Vagina (tissue), 2 donors: ENCODE measurements at places on chromosomes 5 and 9.

DNA sequence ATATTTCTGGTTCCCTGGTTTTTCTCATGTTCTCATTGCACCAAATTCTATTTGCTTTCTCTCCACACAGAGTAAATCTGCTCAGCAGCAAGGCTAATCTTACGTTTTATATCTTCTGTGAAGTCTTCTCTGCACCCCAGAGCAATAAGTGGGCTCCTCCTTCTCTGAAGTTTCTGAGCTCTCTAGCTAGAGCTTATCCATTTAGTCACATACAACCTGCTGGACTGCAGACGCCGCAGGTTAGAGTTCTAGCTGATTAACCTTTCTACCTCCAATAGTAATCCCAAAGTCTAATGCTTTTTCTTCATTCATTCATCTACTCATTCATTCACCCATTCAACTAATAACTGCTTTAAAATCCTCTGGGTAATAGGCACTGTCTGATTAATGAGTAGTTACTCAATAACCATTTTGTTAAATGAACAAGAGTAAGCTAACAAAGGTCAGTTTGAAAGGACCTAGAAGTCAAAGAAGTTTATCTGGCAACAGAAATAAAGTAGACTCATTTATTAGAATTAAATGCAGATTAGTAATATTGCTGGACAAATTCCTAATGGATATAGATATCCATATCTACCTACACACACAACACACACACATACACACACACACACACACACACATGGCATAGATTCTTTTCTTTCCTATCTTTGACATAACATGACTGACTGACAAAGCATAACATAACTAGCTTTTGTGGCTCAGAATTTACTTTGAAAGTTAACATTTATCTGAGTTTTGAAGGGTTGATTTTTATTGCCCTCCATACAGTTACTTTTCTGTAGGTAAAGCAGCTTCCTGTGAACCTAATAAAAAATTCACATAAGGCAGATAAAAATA, 984.6 kb upstream of the SEMA6A start:
- no peaks in the 10 kb centered on the region for H3K27me3 ChIP-seq
- no peak overlapping the region for H3K4me3 ChIP-seq
- no peak overlapping the region for H3K27ac ChIP-seq
- no peaks in the 10 kb centered on the region for H3K4me1 ChIP-seq
- H3K36me3 ChIP-seq: no peaks in the 10 kb centered on the region

GRCh38 chr9:35035851-35036701, 36.3 kb downstream of the VCP start:
- H3K4me3 ChIP-seq: peak overlapping the region; percentile 31
- H3K36me3 ChIP-seq: peaks cover 6% of the 10 kb centered on the region
- H3K27ac ChIP-seq: peak overlapping the region; percentile 28
- H3K27me3 ChIP-seq: no peaks in the 10 kb centered on the region
- DNase-seq: no peak
- peaks cover 10% of the 10 kb centered on the region for H3K4me1 ChIP-seq

- peaks cover 25% of the 10 kb centered on the region for H3K4me1 ChIP-seq
- no peak overlapping the region for H3K27ac ChIP-seq
- no peak for DNase-seq
- no peaks in the 10 kb centered on the region for H3K27me3 ChIP-seq
Measured at GRCh38 chr5:93164690-93165089, 416.3 kb downstream of the NR2F1-AS1 start.

- H3K36me3 ChIP-seq: no peaks in the 10 kb centered on the region
- no peak overlapping the region for H3K27ac ChIP-seq
- no peaks in the 10 kb centered on the region for H3K27me3 ChIP-seq
- no peak for DNase-seq
- H3K4me3 ChIP-seq: no peak overlapping the region
Measured at GRCh38 chr9:98287384-98287783, 31.9 kb upstream of the TBC1D2 start.

GRCh38 chr5:145938776-145939539, 2.6 kb downstream of the SH3RF2 start:
- no peaks in the 10 kb centered on the region for H3K36me3 ChIP-seq
- H3K27ac ChIP-seq: no peak overlapping the region
- peaks cover 22% of the 10 kb centered on the region for H3K4me1 ChIP-seq
- H3K27me3 ChIP-seq: no peaks in the 10 kb centered on the region

DNA sequence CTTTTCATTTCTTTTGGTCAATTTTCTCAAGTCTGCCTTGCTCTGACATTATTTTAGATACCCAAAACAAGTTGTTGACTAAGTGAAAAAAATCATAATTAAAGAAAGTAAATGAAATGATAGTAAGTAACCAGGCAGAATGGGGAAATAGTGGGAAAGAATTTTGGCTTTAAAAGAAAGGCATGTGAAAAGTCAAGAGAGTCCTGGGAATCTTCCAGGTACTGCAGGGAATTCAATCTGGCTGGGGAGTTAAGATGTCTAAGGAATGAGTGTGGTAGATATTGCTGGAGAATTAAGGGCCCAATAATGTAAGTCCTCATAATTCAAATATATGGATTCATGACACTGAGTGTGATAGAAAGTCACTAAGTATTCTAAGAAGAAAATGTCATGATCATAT, 123.1 kb upstream of the PAPPA start:
- H3K4me3 ChIP-seq: no peak overlapping the region
- no peak overlapping the region for H3K27ac ChIP-seq
- H3K4me1 ChIP-seq: no peaks in the 10 kb centered on the region
- DNase-seq: no peak
- H3K27me3 ChIP-seq: no peaks in the 10 kb centered on the region

DNA sequence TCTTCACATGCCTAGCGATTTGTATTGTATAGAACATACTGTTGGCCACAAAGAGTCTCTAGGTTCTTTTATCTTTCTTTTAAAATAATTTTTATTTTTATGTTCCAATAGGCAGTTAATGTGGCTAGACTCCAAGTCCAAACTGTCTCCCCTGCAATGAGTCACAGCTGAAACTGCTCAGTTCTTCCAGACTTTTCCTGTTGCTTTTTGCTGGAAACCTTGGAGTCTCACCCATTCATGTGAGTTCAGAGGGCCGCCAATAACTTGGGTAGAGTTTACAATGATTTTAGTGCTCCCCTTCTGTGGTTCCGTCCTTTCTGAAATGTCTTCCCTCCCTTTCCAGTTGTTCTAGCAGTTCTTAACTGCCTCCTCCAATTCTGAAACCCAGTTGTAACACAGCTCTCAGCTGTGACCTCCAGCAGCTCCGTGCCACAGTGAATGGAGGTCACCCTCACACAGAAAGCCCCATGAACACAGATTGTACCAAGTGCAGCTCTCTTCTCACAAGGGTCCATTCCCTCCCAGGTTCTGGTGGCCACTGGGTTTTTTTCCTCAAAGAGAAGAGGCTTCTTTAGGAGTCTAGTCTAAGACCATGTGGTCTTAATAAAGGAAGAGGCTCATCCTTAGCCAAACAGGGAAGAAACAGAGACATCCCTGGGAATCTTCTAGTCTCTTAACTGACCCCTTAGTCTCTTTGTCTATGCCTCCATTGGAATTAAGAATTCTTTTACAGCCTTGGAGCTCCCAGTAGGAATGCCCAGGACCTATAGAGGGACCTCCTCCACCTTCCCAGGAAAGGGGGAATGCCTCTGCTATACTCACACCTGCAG, 198.5 kb downstream of the SPOCK1 start:
- H3K27ac ChIP-seq: peak overlapping the region; percentile 57
- no peaks in the 10 kb centered on the region for H3K36me3 ChIP-seq
- H3K4me3 ChIP-seq: no peak overlapping the region
- no peaks in the 10 kb centered on the region for H3K27me3 ChIP-seq
- no peaks in the 10 kb centered on the region for H3K4me1 ChIP-seq

GRCh38 chr5:95840956-95841705, 18.6 kb upstream of the GLRX start:
- no peak overlapping the region for H3K4me3 ChIP-seq
- no peaks in the 10 kb centered on the region for H3K27me3 ChIP-seq
- H3K36me3 ChIP-seq: no peaks in the 10 kb centered on the region
- peak overlapping the region; percentile 47 for H3K27ac ChIP-seq
- no peak for DNase-seq

DNA sequence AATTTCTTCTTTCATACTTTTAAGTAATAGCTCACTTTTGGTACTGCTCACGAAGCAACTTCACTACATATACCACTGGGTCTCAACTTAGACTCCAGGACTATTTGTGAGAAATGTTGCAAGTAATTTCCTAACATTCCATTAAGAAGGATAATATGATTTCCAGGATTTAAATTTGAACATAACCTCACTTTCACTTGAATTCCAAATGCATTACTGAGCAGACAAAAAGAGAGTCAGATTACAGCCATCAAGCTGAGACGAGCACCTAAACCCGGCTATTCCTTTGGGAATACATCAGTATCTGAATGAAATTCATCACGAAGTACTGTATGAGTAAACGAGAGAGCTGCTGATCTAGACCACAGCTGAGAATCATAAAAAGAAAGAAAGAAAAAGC, 47.3 kb downstream of the LIFR start:
- no peak overlapping the region for H3K27ac ChIP-seq
- no peak for DNase-seq
- H3K36me3 ChIP-seq: no peaks in the 10 kb centered on the region

DNA sequence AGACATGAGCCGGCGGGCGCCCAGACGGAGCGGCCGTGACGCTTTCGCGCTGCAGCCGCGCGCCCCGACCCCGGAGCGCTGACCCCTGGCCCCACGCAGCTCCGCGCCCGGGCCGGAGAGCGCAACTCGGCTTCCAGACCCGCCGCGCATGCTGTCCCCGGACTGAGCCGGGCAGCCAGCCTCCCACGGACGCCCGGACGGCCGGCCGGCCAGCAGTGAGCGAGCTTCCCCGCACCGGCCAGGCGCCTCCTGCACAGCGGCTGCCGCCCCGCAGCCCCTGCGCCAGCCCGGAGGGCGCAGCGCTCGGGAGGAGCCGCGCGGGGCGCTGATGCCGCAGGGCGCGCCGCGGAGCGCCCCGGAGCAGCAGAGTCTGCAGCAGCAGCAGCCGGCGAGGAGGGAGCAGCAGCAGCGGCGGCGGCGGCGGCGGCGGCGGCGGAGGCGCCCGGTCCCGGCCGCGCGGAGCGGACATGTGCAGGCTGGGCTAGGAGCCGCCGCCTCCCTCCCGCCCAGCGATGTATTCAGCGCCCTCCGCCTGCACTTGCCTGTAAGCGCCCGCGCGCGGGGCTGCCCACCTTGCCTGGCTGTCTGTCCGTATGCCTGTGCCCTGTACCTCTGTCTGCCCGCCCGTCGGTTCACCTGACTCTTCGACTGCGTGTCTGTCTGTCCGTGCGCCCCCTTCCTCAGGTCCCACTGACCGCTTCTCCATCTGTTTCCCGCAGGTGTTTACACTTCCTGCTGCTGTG, 412 bp downstream of the FGF18 start:
- no peaks in the 10 kb centered on the region for H3K36me3 ChIP-seq
- peaks cover 26% of the 10 kb centered on the region for H3K4me1 ChIP-seq
- H3K27me3 ChIP-seq: peaks cover 4% of the 10 kb centered on the region
- no peak overlapping the region for H3K27ac ChIP-seq

DNA sequence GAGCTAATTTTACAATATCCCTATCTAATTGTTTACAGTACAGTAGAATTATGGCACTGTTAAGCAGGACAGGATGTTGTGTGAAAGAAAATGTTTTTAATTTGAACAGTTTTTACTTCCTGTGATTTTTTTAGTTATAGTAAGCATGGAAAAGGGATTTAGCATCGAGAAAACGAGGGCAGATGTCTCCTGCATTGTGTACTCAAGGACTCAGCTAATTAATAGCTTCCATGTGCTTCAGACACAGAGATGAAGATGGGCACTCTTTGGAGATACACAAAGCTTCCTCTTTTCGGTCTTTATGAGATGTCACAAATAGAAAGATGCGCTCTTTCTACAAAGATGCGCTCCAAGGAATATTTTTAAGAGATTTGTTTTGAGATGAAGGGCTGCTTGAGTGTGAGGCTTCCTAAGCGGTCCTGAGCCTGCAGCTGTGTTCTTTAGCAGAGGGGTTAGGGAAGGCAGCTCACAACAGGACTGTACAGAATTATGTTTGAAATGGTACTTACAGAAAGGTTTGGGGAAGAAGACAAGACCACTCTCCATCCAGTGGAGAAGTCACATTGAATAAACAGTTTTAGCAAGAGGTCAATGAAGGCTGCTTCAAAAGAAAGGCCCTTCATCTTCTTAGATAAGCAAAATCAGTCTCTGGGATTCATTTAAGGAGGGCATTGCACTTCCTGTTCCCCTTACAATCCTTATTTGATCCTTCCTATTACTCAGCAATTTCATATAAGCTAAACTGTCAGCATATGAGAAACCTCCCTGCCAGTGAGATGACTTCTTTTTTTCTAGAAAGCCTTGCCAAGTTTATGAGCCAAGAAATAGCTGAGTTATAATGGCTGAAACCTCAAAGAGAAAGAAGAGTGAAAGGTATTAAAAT, 311.5 kb downstream of the EFNA5 start:
- no peaks in the 10 kb centered on the region for H3K27me3 ChIP-seq
- no peak overlapping the region for H3K4me3 ChIP-seq
- no peaks in the 10 kb centered on the region for H3K36me3 ChIP-seq
- peaks cover 17% of the 10 kb centered on the region for H3K4me1 ChIP-seq
- no peak for DNase-seq

DNA sequence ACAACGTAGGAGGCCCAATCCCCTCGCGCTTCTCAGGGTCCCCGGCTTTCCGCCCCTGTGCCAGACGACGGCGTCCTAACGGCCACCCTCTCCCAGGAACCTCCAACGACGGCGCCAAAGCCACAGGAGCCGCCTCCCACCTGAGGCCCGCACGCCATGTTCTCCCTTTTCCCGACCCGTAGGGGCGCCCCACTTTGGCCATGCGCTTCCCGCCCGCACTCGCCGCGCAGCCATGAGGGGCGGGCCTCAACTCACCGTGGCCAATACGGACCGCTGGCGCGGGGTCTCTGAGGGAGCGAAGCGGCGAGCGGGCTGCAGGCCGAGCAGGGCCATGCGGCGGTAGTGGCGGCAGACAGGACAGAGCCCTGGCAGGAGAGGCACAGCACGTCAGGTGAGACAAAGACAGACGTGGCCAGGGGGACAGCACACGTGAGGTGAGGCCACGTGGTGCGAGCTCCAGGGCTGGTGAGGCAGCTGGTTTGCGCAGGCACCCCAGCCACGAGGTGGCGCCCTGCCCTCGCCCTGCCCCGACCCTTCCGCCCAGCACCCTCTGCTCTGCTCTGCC, 1005.5 kb upstream of the PTPRD start:
- no peaks in the 10 kb centered on the region for H3K4me1 ChIP-seq

DNA sequence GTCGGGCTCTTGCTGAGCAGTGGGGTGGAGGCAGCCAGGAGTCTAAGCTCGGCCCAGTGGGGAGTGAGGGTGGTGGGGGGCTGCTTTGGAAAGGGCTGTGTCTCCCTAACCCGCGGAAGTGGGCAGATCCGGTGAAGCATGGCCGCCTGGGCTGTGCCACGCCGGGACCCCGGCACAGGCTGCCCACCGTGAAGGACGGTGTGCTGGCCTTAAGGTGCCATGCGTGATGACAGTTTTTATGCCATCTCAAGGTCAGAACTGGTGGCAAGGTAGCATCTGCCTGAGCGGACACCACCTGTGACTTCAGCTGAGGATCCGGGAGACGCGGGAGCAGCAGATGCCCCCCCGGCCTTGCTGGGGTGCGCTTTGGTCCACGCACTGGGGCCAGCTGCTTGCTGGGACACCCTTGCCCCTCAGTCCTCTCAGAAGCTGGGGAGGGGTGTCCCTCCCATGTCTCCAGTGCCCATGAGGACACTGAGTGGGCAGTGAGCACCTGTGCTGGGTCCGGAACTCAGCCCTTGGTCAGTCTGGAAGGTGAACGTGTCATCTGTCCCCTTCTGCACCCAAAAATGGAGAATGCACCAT, 53.9 kb downstream of the AHRR start:
- H3K4me3 ChIP-seq: no peak overlapping the region
- H3K4me1 ChIP-seq: peaks cover 29% of the 10 kb centered on the region
- no peaks in the 10 kb centered on the region for H3K27me3 ChIP-seq
- H3K27ac ChIP-seq: no peak overlapping the region
- H3K36me3 ChIP-seq: no peaks in the 10 kb centered on the region
